ENCODE measurements at places on chromosomes 4 and X.
A peak's percentile ranks its signal among the peaks of the same experiment; 100 is the strongest.

- no peak for DNase-seq
Measured at GRCh38 chr4:2071252-2071911, 12.3 kb downstream of the NAT8L start.

- DNase-seq: no peak
Measured at GRCh38 chr4:145840162-145840768, 98.4 kb downstream of the ZNF827 start.

DNA sequence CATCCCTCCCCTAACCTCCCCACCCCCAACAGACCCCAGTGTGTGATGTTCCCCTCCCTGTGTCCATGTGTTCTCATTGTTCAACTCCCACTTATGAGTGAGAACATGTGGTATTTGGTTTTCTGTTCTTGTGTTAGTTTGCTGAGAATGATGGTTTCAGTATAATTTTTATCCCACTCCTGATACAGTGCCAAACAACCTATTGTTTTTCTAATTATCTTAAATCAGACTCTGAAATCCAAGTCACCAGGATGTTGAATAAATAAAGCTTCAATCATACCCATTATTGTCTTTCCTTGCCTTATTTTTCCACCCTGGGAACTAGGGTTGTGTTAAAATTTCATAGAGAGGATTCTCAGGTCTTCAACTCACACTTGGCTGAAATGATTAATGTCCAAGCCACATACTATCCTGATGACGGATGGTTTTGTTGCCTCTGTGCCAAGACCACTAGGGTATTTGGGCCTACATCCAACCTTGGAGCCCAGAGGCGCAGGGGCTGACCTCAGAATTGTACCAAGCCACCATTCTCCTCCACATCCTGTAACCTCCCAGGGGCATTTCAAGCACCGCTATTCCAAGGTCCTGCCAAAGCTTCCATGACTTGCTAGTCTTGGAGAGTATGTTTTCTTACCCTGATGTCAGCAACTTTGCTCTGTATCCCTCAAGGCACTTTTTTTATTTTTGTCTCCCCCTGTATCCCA, 332.4 kb downstream of the ARHGAP24 start:
- no peak for DNase-seq

GRCh38 chrX:30283456-30284200, 25.6 kb downstream of the NR0B1 start:
- no peak for DNase-seq

DNA sequence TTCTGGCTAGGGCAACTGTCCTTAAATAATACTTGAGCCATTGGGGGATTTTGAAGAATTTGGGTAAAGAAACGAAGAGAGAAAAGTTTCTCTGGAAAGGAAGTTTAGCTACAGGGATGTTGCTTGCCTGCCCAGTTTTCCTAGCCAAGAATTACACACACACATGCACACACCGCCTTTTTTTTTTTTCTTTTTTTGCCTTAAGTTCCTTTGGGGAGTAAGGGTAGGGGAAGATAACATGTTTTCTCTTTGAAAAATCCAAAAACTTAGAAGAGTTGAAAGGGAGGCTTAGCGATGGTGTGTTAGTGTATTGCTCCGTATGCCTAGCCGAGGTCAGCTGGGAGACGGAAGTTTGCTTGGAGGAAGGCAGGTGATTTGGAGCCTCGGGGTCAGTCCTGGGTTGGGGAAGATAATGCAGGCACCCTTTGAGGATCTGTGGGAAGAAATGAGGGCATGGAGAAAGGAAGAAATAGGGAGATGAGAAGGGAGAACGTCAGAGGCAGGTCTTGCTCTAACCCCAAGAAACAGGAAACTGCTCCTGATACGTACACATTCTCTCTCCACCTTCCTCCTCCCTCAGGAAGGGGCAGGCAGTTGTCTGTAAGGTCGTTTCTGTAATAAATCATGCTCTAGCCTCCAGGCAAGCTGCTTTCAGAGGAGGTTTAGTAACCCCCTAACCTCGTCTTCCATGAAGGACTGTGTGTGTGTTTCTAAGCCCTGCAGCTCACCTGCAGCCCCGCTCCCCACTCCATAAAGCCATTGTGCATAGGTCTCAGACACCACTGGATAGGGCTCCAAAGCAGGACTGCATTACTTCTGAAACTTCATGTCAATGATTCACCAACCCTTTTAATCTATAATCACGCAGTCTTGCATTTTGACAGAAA, 10.5 kb downstream of the KLF3 start:
- DNase-seq: no peak

GRCh38 chrX:34521563-34521962, 135.5 kb downstream of the TMEM47 start:
- peak; percentile 7 for DNase-seq

DNA sequence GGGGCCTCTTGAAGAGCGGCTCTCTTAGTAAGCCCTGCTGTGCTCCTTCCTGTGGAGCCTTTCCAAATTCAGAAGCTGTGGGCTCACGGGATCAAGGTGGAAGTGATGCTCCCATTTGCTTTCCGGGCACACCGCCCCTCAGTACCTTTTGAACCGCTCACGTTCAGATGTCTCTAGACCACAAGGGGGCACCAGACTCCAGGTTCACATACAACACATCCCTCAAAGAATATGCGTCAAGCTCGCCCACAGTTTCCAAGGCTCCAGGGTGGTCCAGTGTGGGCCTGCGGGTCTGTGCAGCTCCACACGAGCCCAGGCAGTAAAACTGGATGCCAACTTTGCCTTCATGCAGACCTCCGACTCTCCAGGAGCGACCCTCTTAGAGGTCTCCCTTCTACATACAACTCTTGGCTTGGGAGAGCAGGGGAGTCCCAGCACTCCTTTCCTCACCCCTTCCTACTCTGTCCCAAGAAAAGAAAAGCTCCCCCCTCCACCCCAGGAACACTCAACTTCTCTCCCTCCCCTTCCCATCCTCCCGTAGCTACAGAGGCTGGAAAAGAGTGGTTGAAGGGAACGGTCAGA, 11.0 kb downstream of the SUPT20HL1 start:
- DNase-seq: no peak

DNA sequence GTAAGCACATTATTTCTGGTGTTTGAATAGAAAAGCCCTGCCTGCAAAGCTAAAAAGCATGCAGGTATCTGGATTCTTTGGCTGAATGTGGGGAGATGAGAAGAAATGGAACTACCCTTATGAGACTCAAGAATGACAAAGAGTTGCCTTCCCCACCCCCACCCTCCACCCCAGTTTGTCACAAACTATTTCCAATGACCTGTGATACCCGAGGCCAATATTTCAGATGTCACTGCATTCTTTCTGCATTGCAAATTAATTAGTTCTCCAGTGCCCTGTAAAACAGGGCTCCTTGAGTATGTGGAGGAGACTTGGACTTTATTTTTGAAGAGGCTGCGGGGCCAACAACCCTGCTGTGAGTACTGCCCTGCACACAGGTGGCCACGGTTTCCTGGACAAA, 116.4 kb downstream of the ZNF827 start:
- DNase-seq: no peak

DNA sequence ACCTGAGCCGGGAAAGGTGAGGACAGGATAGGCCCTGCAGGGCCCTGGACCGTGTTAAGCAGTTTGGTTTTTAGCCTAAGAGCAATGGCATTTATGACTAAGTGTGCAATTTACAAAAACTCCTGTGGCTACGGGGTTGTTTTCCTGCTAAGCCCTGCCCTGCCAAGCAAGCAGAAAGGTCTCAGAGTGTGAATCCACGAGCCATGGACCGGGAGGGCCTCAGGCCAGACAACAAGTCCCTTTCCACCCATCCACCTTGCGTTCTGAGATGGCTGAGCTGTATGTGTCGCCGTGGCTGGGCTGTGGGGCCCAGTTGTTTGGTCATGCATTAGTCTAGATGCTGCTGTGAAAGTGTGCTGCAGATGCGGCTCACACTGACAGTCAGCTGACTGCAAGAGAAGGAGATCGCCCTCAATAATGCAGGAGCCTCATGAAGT, 33.9 kb upstream of the AFAP1 start:
- no peak for DNase-seq

GRCh38 chr4:42865572-42866189, 26.8 kb upstream of the GRXCR1 start:
- peak; percentile 35 for DNase-seq

DNA sequence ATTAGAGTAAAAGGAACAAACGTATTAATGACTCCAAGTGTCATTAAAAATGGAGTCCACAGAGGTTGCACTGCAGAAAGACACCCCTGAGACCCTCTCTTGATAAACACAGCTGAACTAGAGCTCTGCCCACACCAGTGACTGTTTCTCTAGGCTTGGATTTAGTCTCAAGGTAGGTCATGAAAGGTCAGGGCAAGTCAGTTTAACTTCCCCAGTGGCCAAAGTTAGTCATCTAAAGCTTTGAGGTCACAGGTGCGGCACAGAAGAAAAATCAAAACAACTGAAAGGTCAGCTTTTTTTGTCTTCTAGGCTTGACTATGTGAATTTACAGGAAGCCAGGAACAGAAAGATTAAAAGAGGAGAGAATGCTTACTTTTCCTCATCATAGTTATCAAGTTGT, 749.6 kb downstream of the RAB28 start:
- DNase-seq: no peak

DNA sequence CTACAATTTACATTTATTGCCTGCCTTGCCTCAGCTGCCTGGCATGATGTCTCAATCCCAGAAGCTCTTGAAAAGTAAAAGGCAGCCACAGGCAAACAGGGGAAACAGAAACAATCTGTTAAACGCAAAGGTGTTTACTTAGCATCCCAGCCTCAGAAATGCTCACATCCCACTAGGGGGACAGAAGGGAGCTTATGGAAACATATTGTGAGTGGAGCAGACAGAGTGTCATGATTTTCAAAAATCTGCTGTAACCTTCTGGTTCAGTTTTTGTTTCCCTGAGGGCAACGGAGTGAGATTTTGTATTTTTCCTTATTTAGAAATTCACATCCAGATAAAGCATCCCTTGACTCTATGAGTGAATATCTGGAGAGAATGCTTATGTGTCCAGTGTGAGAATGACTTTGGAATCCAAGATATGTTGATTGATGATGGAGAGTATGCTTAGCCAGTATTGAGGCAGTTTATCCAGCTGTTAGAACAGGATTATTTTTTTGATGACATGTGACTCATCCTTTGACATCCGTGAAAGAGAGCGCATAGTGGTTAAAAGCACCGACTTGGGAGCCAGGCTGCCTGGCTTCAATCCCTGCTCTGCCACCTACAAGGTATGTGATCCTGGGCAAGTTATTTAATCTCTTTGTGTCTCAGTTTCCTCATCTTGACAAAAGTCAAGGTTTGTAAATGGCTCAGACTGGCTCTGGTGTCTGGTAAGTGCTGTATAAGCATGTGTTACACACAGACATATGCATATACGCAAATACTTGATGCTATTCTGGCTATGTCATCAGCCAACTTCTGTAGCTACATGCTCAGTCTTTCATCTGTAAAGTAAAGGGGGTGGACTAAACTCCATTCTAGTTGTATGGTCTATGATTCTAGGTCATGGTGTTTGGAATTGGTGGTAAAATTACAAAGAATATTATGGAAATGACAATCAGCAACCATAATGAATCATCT, 381.2 kb downstream of the RAPGEF2 start:
- DNase-seq: no peak

- no peak for DNase-seq
Measured at GRCh38 chr4:114378305-114378903, 220.2 kb upstream of the UGT8 start.

DNA sequence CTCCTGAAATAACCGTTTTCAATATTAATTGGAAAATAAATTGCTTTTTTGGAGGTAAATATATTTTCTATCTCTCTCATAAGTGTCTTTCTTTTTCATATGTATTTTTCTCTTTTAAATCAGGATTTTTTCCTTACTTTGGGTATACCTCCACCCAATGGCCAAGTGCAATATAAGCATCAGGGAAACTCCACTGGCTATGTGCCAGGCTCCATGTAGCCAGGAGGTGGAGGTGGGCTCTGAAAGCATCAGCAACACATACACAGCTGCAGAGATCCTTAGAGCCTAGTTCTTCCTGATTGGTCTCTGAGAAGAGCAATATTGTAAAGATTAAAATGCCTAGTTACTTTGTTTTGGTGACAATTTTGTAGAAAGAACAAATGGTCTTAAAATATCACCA, 3.4 kb downstream of the GABRA2 start:
- DNase-seq: no peak

GRCh38 chrX:110803506-110803905, 7.9 kb upstream of the CHRDL1 start:
- no peak for DNase-seq

- no peak for DNase-seq
Measured at GRCh38 chr4:93828995-93829819, 654 bp downstream of the ATOH1 start.

GRCh38 chrX:118548841-118549240, 53.2 kb downstream of the DOCK11 start:
- no peak for DNase-seq

- no peak for DNase-seq
Measured at GRCh38 chrX:133390676-133391075, 24.6 kb downstream of the GPC4 start.

- no peak for DNase-seq
Measured at GRCh38 chr4:54011201-54011600, 53.2 kb downstream of the CHIC2 start.

DNA sequence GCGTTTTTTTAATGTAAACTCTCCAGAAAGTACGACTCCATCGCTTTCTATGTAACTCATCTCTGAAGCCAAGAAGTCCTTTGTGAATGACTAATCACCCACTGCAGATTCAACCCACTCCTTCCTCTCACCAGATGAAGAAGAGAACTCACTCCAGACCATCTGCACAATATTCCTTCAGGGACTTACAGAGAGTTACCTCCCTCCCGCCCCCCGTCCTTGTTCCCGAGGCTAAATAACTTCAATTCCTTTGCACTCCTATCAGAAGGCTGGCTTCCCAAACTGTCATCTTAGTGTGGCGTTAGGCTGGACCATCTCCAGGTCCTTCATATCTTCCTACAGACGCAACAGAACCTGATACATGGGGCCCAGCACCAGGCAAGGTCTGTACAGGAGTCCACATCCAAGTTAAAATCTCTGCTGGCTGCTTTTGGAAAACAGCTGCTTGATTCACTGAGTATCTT, 82.4 kb downstream of the AFAP1 start:
- no peak for DNase-seq

DNA sequence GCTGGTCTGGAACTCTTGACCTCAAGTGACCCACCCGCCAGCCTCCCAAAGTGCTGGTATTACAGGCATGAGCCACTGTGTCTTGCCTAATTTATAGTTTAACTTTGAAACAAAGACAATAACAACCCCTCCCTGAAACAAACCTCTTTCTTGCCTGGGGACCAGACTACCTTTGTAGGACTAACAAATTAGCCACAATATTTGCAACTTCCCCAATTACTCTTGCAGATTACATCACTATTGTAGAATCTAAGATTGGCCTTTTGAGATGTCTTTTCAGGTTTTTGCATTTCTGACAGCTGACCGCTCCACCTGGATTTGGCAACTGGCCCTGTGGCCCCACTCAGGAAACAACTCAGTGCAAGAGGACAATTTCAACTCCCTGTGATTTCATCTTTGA, 84.8 kb downstream of the AKAP4 start:
- no peak for DNase-seq

Data from iPS DF 6.9 (cell line).